ENCODE measurements at places on chromosomes 2 and 18. TPM values are rescaled to one million over a fixed set of nuclear protein-coding genes. Genes with fewer than 3 reads are reported as not detected.

Gene DNAH6
- total RNA-seq = not detected

Gene CYRIA
- 3.9 TPM for total RNA-seq

Gene LYG1
- 0.78 TPM for total RNA-seq

Gene MEP1B
- total RNA-seq = not detected

Gene CAD
- total RNA-seq = 70.8 TPM

Gene PXDN
- total RNA-seq = 92.2 TPM

Gene TRIM43
- not detected for total RNA-seq

Gene CHMP1B
- total RNA-seq = 73.6 TPM

Gene LTBP1
- total RNA-seq = 10.3 TPM

Gene RRM2
- 90.4 TPM for total RNA-seq

Gene PDE11A
- total RNA-seq = 1.4 TPM

Gene ASB18
- total RNA-seq = not detected

Gene DLGAP1
- not detected for total RNA-seq

- no peak for DNase-seq
These were observed 5.0 kb downstream of the SP9 start for GRCh38 chr2:174339561-174340399.

GRCh38 chr2:28991021-28991420 lies 9.9 kb downstream of the TOGARAM2 start:
- no peak for DNase-seq

DNA sequence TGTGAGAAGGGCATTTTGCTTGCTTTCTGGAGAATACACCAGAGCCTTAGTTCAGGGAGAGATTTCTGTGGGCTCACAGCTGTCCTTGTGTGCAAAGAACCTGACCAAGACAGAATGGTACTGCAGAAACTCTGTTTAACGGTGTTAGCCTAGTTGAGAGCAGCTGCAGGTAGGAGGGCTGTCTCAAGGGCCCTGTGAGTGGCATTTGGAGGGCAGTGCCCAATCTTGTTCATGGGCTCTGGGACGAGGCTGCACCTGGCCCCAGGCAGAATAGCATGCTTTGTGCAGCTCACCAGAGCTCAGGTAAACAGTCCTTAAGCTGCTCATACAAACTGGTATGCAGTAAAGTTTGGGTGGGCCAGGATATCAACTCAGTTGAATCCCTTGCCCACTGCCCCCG lies 16.9 kb upstream of the RGPD4 start:
- no peak for DNase-seq

- no peak for DNase-seq
These were observed 88.3 kb upstream of the ITGB6 start for GRCh38 chr2:160288324-160288723.

GRCh38 chr2:144151405-144151804 lies 368.5 kb downstream of the ZEB2 start:
- no peak for DNase-seq

DNA sequence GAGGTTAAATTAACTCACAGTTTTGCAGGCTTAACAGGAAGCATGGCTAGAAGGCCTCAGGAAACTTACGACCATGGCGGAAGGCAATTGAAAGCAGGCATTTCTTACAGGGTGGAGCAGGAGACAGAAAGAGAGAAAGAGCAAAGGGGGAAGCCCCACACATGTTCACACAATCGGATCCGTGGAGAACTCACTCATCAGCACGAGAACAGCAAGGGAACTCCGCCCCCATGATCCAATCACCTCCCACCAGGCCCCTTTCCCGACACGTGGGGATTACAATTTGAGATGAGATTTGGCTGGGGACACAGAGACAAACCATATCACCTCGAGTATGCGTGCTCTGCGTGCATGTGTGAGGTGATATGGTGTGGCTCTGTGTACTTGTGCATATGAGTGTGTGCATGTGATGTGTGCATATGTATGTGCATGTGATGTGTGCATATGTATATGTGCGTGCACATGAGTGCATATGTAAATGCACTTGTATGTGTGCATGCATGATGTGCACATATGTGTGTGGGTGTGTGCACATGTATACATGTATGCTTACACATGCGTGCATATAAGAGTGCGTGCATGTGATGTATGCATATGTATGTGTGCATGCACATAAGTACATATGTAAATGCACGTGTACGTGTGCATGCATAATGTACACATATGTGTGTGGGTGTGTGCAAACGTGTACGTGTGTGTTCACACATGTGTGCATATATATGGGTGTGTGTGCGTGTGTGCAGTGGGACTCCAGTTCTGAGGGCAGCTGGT lies 108.7 kb upstream of the HDAC4 start:
- DNase-seq = no peak

- DNase-seq = no peak
These were observed 74.8 kb downstream of the B3GNT2 start for GRCh38 chr2:62270728-62271127.

DNA sequence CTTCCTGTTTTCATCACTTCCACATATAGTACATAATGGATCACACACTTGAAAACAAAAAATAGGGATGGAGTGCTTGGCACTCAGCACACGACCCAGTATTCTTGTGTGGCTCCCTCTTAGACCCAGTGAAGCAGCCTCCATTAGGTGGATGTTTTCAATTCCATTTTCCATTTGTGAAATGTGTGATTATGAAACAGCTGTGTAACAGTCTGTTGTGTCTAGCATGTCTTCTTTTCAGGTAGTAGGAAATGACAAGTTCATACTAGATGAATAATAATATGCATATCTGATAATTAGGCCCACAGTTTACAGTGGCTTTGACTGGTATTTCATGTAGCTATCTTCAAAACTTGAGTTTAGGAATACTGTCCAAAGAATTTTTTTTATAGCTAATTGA lies 35.5 kb downstream of the EML6 start:
- DNase-seq = no peak

DNA sequence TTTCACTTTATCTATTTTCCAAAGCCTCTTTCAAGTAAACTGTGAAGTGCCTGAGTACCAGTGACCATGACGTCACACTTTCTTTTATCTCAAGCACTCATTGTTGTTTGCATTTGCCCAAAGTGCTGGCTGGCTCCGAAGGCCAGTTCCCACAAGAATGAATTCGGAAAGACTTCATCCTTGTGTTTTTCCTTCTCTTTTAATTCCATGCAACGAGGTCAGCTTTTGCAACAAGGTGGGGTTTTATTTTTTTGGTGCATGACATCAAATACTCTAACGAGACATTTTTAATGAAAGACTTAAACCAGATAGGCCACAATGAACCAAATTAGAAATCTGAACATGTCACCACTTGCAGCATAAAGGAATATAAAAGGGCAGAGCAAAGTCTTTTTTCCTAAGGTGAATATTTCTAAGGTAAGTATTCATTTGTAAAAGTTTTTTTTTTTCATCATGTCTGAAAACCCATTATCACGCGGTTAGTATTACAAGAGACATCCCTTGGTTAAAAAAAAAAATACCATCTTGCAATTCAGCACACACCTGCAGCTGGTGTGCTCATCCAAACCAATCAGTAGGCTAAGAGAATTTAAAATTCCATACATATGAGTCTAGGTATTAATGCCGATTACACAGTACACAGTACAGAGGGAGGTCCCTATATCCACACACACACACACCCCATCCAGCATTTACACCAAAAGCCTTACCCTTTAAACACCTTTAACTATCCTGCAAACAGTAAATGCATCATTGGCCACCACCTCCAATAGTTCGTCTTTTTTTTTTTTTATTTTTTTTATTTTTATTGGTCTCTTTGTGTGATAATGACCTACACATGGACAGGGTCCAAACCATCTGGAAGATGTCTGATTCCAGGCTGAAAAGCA lies 2.3 kb downstream of the ARL4C start:
- DNase-seq = peak; percentile 83

GRCh38 chr18:23833714-23834113 lies 144.5 kb downstream of the LAMA3 start:
- no peak for DNase-seq

DNA sequence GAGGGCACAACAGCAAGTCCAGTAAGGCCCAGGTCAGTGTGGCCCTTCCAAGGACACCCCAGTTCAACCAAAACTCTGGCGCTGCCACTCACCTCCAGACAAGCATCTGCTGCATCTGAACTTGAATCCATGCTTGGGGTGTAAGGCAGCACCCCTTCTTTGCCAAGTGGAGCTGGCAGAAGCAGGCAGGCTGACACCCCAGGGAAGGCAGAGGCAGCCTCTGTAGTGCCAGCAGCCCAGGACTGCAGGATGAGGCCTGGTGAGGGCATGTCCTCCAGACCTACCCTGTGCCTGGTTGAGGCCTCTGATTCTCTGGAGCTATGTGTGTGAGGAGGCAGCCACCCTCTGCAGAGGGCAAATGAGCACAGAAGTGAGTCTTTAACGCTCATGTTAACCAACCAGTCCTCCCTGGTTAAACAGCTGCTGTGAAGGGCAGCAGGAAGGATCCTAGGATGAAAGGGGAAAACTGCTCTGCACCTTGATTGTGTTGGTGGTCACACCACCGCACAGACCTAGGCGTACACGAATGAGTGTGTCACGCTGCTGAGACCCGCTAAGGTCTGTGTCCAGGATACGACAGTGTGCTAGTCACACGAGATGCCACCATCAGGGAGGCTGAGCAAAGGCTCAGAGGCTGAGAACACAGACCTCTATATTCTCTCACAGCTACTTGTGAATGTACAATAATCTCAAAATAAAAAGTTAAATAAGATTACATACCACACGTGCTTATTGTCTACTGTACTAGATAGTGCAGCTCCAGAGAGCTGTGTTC lies 2.2 kb downstream of the PARD6G start:
- no peak for DNase-seq

DNA sequence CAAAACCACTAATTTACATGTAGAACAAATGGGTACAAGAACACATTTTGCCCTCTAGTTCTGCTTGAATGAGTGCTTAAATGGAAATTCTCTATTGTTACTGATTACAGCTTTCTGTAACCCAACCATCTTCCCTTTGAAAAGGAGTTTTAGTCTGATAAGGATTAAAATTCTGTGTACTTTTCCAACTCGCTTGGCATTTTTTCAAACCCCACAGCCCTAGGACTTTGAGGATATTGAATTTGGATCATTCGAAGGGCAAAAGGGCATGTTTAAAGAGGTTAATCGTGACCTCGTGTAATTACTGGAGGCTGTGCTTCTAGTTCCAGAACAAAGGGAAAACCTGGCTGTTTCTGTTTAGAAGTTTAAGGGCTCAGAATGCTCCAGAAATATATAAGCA lies 432.3 kb downstream of the PID1 start:
- no peak for DNase-seq

- no peak for DNase-seq
These were observed 9.8 kb downstream of the FEV start for GRCh38 chr2:218975060-218975777.

GRCh38 chr2:24969784-24970183 lies 2.0 kb downstream of the DNAJC27 start:
- DNase-seq = no peak

DNA sequence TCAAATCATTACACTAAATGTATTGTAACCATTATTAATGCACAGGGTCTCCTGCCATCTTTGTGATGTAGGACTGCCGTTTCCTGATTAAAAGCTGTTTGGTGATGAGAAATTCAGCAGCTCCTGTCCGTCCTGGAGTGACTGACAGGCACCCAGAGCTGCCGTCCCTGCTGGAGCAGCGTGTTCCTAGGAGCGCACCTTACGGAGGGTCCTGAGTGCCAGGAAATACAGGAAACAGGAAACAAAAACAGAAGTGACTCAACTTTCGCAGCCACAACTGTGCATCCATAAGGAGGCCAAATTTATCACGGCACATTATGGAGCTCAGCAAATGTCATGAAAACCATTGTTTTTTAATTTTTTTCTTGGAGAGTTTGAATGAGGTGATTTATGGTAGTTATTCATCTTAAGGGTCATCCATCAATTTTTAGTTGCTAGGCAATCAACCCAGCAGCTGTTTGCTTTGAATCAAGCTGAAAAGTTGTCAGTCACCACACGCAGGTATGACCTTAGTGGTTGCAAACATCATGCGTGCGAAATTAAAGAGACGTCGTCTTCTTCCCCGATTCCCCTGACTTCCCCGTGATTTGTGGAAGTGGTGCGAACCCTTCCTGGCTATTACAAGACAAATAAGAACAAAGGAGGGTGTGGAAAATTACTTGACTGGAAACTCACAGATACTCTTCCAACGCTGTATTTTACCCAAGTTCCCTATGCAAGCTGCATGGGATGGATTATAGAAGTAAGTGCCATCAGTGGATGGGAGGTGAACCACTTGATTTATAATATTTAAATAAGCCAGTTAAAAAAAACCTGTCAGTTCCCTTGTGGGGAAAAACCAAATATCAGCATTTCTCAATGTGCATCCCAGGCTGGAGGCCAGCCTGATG lies 19.8 kb downstream of the TSHZ1 start:
- no peak for DNase-seq

GRCh38 chr2:10449486-10449831 lies 1.3 kb upstream of the ODC1 start:
- DNase-seq = no peak

- DNase-seq = no peak
These were observed 375.6 kb upstream of the LRATD1 start for GRCh38 chr2:14256890-14257289.

- no peak for DNase-seq
These were observed 24.2 kb downstream of the TRAF3IP1 start for GRCh38 chr2:238344517-238344916.

GRCh38 chr2:26114151-26114550 lies 58.7 kb upstream of the GAREM2 start:
- DNase-seq = no peak

GRCh38 chr2:227228061-227228667 lies 63.7 kb downstream of the COL4A3 start:
- peak; percentile 57 for DNase-seq

DNA sequence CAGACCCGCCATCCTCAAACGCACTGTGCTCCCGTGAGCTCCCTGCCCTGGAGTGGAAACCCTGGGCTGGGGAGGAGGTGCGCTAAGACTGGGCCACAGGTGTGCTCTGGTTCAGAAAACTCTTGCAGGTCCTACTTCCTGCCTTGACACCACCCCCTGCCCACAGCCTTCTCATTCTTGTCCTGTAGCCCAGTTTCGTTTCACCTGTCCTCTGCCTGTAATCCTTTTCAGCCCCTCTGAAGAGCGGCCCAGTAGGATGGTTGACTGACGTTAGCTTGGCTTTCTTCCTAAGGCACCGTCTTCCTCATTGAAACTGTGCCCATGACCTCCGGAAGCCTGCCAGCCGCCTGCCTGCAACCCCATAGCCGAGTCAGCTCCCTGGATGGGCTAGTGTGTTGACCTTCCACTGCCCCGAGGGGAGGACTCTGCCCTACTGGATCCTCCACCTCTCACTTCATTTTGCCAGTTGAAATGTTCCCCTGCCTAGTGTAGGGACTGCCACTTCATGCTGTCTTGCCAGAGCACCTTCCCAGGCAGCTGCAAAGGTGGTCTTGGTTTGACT lies 116.9 kb downstream of the AGAP1 start:
- DNase-seq = no peak

DNA sequence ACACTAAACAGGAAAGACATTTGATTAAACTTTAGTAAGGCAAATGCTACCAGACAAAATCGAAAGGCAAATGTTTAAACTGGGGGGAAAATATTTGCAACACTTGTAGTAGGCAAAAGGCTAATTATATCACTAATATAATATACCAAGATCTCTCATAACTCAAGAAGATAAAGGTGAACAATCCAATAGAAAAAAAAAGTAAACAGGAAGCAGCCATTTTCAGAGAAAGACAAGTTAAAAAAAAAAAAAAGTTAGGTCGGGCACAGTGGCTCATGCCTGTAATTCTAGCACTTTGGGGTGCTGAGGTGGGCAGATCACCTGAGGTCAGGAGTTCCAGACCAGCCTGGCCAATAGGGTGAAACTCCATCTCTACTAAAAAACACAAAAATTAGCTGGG lies 4.4 kb upstream of the ACTG2 start:
- DNase-seq = no peak
